Testis (tissue), 5 donors: ENCODE measurements at places on chromosomes 2 and 18. TPM values are rescaled to one million over a fixed set of nuclear protein-coding genes. Genes with fewer than 3 reads are reported as not detected.

Gene PID1
- polyA plus RNA-seq = 14.8 TPM

Gene SCYGR4
- not detected for polyA plus RNA-seq

Gene AQP12B
- polyA plus RNA-seq = not detected

Gene IHH
- 1.1 TPM for polyA plus RNA-seq

Gene TGFA
- 5.1 TPM for polyA plus RNA-seq

Gene CPO
- polyA plus RNA-seq = 0.90 TPM

Gene CRYGC
- 2.7 TPM for polyA plus RNA-seq

Gene GPR45
- 0.74 TPM for polyA plus RNA-seq

Gene AQP12A
- not detected for polyA plus RNA-seq

Gene CNDP1
- 0.40 TPM for polyA plus RNA-seq

Gene POMC
- 17.9 TPM for polyA plus RNA-seq

Gene PRPF40A
- polyA plus RNA-seq = 33.1 TPM

Gene IL18R1
- 1.1 TPM for polyA plus RNA-seq

Gene DOK6
- polyA plus RNA-seq = 11.1 TPM

Gene IL1A
- polyA plus RNA-seq = 15.8 TPM

Gene MAP2
- polyA plus RNA-seq = 15.6 TPM

Gene SLC9A4
- polyA plus RNA-seq = 0.34 TPM

Gene ARHGEF33
- 16.7 TPM for polyA plus RNA-seq

Gene SERPINB5
- 15.6 TPM for polyA plus RNA-seq

Gene RGPD3
- polyA plus RNA-seq = 5.3 TPM

Gene HOXD12
- polyA plus RNA-seq = not detected

Gene ALPI
- 0.16 TPM for polyA plus RNA-seq

Gene RAB31
- 81.5 TPM for polyA plus RNA-seq

Gene STK16
- 63.0 TPM for polyA plus RNA-seq

Gene CD226
- polyA plus RNA-seq = 2.9 TPM

Gene RAMP1
- polyA plus RNA-seq = 13.9 TPM

Gene PLGLB2
- not detected for polyA plus RNA-seq

Gene COL4A4
- 3.4 TPM for polyA plus RNA-seq

Gene IGFBP5
- polyA plus RNA-seq = 228 TPM

Gene ARL4C
- 4.4 TPM for polyA plus RNA-seq

Gene WNT10A
- polyA plus RNA-seq = 2.1 TPM

Gene NAT8
- polyA plus RNA-seq = 6.0 TPM

Gene ACP1
- polyA plus RNA-seq = 136 TPM

Gene GRB14
- polyA plus RNA-seq = 30.6 TPM

Gene TGFBRAP1
- 7.3 TPM for polyA plus RNA-seq

Gene SLC40A1
- polyA plus RNA-seq = 64.0 TPM

Gene LIMS3
- 2.6 TPM for polyA plus RNA-seq

Gene PARD6G
- 3.0 TPM for polyA plus RNA-seq

Gene RIF1
- 10.6 TPM for polyA plus RNA-seq

Gene SPHKAP
- 0.22 TPM for polyA plus RNA-seq

Gene CBLN2
- polyA plus RNA-seq = 0.80 TPM

Gene MARCHF4
- 0.09 TPM for polyA plus RNA-seq

Gene TUBB8B
- 5.7 TPM for polyA plus RNA-seq

Gene TRIM43
- 0.34 TPM for polyA plus RNA-seq

Gene DSG1
- polyA plus RNA-seq = 5.4 TPM

Gene CREG2
- 0.42 TPM for polyA plus RNA-seq
